Stimulated activated CD8-positive, alpha-beta memory T cell treated with anti-CD3 and anti-CD28 coated beads, Interleukin-4, amount 100 ng/mL, for 48 hours (primary cell): ENCODE measurements at places on chromosomes 6 and 20.
A peak's percentile ranks its signal among the peaks of the same experiment; 100 is the strongest.

- DNase-seq = no peak
Observed at GRCh38 chr6:82196161-82196560, 51.4 kb downstream of the IBTK start.

GRCh38 chr20:32031007-32031958 is 20.8 kb upstream of the HCK start:
- DNase-seq = peak; percentile 81

GRCh38 chr6:7910298-7910653 is 312 bp downstream of the TXNDC5 start:
- no peak for DNase-seq

DNA sequence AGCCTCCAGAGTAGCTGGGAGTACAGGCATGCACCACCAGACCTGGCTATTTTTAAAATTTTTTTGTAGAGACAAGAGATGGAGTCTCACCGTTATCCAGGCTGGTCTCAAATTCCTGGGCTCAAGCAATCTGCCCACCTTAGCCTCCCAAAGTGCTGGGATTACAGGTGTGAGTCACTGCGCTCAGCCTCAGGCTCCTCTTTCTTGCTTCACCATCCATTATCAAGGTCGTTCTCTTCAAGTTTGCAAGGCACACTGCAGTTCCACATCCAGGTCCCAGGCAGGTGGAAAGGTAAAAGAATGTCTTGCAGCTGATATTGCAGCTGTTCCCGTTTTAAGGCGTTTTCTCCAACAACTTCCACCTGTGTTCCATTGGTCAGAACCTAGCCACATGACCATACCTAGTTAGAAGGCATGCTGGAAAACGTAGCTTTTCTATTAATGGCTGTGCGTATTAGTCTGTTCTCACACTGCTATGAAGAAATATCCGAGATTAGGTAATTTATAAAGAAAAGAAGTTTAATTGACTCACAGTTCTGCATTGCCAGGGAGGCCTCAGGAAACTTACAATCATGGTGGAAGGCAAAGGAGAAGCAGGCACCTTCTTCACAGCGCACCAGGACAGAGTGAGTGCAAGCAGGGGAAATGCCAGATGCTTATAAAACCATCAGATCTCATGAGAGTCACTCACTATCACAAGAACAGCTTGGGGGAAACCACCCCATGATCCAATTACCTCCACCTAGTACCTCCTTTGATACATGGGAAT is 51.7 kb downstream of the PCNA start:
- DNase-seq = no peak

GRCh38 chr6:168625602-168626001 is 184.6 kb downstream of the SMOC2 start:
- DNase-seq = no peak

DNA sequence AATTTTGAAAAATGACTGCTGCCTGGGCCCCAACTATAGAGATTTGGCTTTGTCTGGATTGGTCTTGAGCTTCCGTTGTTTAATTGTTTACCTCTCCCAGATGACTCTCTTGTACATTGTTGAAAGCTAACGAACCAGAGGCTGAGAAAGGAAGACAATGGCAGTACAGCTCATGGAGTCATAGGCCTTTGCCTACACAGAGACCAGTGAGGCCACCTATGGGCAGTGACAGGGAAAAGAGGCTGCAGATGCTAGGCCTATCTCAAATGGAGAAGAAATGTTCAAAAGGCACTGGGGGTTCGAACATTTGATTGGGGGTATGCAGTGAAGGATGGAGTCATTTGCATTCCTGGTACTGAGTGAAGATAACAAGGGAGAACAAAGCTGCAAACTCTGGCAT is 29.1 kb downstream of the OPN5 start:
- no peak for DNase-seq

GRCh38 chr6:51843456-51844056 is 243.9 kb downstream of the PKHD1 start:
- DNase-seq = no peak

- DNase-seq = peak; percentile 1
Observed at GRCh38 chr20:4073852-4074741, 58.7 kb upstream of the RNF24 start.

DNA sequence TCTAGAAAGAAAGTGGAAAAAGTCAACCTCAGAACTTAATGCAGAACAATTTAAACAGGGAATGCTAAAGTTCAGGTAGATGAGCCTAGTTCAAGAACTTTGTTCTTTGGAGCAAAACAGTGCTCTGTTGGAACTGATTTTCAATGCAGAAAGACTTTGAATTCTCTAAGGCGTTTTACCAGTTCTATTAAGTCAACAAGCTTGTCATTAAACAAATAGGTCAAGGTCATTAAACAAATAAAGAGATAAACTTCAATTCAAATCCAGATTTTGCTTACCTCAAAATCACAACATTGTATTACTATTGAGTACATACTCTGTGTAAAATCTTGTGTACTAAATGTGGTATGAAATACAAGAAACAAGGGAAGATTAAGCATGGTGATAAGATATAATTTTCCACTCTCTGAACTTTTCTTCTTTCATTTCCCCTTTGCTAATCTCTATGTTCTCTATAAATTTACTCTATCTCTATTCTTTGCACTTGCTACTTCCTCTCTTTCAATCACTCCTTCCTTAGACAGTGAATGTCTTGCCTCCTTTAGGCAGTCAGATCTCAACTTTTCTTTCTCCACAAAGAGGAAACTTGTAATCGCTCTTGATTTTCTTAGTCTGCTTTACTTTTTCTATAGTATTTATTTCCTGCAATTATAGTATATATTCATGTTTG is 160.8 kb upstream of the KHDRBS2 start:
- no peak for DNase-seq

DNA sequence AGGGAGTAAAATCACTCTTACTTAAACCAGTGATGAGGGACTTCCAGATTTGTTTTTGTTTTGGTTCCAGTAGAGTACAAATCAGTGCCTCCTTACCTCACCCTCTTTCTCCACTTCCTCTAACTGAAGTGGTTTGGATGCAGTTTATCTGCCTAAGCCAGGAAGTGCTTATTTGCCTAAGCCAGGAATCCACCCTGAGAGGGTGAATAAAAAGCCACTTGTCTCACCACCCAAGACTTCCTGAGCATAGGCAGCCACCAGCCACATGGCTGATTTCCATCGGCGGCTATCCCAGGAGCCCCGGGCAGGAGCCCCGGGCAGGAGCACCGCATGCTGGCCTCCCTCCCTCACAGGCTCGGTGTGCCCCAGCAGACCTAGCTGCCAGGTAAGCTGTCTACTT is 12.0 kb downstream of the LRP11 start:
- no peak for DNase-seq

- DNase-seq = no peak
Observed at GRCh38 chr6:138682704-138683527, 90.7 kb upstream of the CCDC28A start.

GRCh38 chr20:36064658-36065426 is 89.7 kb upstream of the EPB41L1 start:
- peak; percentile 99 for DNase-seq

GRCh38 chr6:170374571-170375444 is 68.2 kb downstream of the FAM120B start:
- DNase-seq = no peak

DNA sequence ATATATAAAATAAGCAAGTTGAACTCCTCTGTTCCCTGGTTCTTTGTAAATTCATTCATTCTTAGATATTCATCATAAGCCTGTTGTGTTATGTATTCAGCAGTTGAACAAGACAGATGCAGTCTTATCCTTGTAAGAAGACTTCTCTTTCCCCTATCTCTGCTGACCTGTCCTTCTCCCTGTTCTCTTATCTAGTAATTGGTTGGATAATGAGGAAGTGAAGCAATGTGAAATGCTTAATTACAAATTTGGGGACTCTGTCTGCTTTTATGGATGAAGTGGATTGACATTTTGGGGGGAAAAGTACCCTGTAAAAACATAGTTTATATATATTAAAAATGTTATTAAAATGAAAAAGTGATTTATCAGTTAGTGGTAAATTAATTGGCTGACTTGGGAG is 37.0 kb downstream of the CDKAL1 start:
- no peak for DNase-seq

GRCh38 chr6:118635909-118636735 is 15.3 kb downstream of the CEP85L start:
- no peak for DNase-seq

- no peak for DNase-seq
Observed at GRCh38 chr6:2097464-2097863, 147.9 kb downstream of the GMDS start.

GRCh38 chr6:13327691-13328075 is 654 bp downstream of the TBC1D7 start:
- no peak for DNase-seq

DNA sequence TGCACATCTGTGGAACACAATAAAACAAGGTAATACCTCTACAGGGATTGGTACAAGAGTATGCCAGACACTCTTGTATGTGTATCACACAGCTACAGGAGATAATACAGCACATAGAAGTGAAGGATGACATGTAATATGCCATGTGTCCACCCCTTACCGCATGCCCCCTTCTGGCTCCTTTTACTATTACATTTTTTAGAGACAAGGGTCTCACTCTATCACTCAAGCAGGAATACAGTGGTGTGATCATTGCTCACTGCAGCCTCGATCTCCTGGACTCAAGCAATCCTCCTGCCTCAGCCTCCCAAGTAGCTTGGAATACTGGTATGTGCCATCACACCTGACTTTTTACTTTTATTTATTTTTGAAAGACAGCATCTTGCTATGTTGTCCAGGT is 4.2 kb upstream of the NCR3 start:
- DNase-seq = peak; percentile 54

DNA sequence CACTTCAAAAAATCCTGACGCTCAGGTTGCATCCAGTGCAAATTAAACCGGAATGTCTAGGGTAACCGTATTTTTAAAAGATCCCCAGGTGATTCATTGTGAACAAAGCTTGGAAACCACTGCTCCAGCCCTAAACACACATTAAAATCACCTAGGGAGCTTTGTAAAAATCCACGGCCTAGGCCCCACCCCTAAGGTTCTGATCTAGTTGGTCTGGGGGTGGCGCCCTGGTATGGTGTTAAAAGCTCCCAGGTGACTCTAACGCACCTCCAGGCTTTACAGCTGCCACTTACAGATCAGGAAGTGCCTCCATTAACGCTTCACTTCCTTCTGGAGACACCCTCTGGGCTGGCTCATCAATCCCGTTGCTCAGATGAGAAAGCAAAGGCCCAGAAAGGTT is 92.2 kb downstream of the GRM4 start:
- no peak for DNase-seq

DNA sequence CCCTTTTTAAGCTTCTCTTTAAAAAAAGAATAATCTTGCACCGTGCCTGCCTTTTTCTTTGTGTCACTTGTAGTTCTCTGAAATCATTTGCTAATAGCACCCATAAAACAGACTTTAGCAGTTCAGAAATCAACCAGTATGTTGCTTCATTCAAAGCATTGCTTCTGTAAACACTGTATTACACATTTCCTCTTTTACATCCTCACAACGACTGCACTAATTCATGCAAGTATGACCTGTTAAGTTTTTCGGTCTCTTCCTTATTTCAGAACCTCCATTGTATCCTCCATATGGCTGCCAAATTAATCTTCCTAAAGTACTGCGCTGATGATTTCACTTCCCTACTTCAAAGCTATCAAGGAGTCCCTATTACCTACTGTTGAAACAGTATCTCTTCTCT is 142.9 kb upstream of the RNF217 start:
- no peak for DNase-seq

- DNase-seq = no peak
Observed at GRCh38 chr20:35297155-35297554, 4.9 kb upstream of the FAM83C start.

GRCh38 chr20:46559685-46560440 is 9.4 kb upstream of the OCSTAMP start:
- no peak for DNase-seq
